ENCODE measurements at places on chromosomes 12 and 14. TPM values are rescaled to one million over a fixed set of nuclear protein-coding genes. Genes with fewer than 3 reads are reported as not detected.

GRCh38 chr12:44019118-44019517, 183.2 kb downstream of the TMEM117 start:
- no peak for DNase-seq

The MGAT4C gene
- not detected for total RNA-seq

GRCh38 chr12:13981296-13981962, at the start of gene GRIN2B:
Gene GRIN2B, minus strand, starts transcription at chr12:13981602. Its CDS starts 115,394 bp downstream, at chr12:13866208.
- DNase-seq = no peak

The TMCC3 gene
- 0.21 TPM for total RNA-seq

The HAL gene
- total RNA-seq = 1.3 TPM

DNA sequence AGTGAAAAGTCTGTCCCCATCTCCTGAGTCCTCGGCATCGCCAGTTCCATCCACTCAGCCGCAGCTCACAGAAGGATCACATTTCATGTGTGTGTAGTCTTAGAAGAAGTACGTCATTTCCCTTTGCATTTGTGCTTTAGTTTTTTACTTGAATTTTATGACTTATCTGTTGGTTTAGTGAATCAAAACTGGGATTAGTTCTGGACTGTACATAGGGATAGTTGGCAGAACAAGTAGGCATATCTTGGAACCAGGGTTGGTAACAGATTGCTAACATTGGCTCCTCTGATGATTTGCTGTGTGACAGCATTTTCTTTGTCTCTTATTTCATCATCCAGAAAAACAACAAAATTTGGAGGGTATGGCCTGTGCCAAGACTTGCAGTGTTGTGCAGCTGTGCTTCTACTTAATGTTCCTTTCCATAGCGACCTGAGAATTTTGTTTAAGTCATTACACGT, 69.6 kb upstream of the AEBP2 start:
- DNase-seq = no peak

GRCh38 chr12:23862701-23863100, 86.8 kb downstream of the SOX5 start:
- DNase-seq = no peak
